GM10248 (cell line): ENCODE measurements at places on chromosomes 4 and X.

- no peak for DNase-seq
Measured at GRCh38 chr4:89245459-89245858, 62.1 kb downstream of the GPRIN3 start.

DNA sequence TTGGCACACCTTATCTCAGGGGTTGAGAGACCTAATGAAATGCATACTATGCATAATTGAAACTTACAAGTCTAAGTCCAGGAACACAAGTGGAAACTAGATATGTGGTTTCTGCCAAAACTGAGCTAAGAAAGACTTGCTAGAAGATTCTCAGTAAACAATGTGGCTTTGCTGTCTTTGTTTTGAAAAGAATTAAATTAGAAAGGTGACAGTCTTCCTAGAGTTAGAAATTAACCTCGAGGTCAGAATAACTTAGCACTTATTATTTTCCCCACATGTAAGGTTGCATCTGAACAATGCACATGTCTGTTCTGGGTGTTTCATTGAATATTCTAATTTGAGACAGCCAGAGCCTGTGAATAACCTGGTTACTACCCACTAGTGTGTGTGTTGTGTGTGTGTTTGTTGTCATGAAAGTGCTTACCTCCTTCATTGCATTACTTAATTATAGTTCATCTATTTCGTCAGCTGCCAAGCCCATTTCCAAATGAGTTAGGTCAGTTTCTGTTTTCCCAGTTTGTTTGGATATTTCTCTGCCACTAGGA is 1.5 kb downstream of the EREG start:
- no peak for DNase-seq

DNA sequence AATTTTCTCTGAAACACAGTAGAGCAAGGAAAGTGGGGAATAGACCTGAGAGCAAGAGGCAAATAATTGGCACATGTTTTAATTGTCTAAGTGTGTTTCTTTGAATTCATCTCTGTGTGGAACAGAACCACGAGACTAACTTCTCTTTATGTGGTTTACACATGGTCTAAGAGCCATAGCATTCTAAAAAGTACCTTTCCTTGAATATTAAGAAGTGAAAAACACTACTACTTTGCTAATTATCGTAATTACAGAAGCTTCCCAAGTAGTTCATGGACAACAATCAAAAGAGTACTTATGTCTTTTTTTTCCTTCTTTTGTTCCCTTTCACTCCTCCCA is 2.9 kb upstream of the CYBB start:
- no peak for DNase-seq

GRCh38 chrX:103376118-103376978 is at the start of gene BEX3:
Gene BEX3 (plus strand): TSS chrX:103376538. CDS start chrX:103377522, 984 bp downstream.
- peak; percentile 9 for DNase-seq

DNA sequence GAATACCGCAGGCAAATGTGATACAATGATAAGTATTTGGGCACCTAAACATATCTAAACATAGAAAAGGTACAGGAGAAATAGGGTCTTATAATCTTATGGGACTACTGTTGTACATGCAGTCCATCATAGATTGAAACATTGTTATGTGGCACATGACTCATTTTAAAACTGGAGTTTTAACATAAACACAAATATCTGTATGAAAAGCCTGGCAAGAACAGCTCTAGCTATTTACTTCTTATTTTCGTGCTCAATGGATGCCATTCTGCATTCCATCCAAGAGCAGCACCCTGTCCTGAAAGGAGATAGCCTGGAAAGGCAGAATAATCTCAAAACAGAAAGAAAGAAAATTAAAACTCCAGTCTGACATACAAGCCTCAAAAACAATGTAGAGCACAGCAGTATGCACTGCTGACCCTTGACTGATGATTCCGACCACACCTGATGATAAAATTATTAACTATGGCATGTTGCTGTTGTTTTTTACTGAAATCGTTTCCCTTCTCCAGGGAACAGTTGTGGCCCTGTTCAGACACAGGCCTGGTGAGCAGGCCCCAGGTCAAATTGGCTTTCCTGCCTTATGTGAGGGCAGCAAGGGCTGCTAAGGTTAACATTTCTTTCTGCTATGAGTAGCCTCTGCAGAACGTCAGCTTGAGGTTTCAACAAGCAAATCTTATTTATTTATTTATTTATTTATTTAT is 152.7 kb downstream of the APBB2 start:
- no peak for DNase-seq

- no peak for DNase-seq
Measured at GRCh38 chr4:119788349-119789266, 160.0 kb upstream of the PDE5A start.

DNA sequence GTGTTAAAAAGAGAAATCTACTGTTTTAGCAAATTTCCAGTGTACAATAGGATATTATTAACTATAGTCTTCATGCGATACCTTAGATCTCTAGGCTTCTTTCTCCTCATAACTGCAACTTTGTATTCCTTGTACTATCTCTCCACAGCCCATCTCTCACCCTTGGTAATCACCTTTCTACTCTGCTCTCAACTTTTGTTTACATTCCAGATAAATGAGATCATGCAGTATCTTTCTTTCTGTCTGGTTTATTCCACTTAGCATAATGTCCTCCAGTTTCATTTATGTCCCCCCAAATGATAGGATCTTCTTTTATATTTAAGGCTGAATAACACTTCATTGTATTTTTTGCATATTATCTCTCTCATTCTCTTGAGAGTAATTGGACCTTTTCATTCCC is 165.5 kb downstream of the HS3ST1 start:
- no peak for DNase-seq

- DNase-seq: no peak
Measured at GRCh38 chr4:82517043-82517442, 44.7 kb downstream of the TMEM150C start.

GRCh38 chr4:147723326-147723725 is 8.6 kb upstream of the ARHGAP10 start:
- DNase-seq: no peak

DNA sequence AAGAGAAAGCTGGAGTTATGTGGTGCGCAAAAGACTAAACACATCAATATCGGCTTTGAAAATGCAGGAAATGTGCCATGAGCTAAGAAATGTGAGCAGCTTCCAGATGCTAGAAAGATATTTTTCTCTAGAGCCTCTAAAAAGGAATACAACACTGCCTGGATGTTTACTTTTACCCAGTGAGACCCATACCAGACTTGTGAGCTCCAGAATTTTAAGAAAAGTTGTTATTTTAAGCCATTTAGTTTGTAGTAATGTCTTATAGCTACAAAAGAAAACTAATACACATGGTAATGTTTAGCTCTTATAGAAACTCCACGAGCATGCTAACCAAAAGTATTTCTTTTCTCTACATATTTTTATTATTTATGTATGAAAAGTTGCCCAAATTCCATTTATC is 1389.4 kb downstream of the C4orf33 start:
- DNase-seq: no peak

DNA sequence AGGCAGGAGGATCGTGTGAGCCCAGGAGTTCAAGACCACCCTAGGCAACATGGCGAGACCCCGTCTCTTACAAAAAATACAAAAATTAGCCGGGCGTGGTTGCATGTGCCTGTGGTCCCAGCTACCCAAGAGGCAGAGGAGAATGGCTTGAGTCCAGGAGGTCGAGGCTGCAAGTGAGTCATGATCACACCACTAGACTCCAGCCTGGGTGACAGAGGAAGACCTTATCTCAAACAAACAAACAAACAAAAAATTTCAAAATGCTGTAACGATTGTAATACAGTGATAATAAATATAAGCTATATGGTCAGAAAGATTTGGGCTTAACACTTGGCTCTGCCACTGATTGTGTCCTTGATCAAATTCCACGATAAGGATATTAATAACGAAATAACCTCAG is 24.2 kb downstream of the SLC25A4 start:
- no peak for DNase-seq

- no peak for DNase-seq
Measured at GRCh38 chr4:114385195-114385985, 213.2 kb upstream of the UGT8 start.

GRCh38 chr4:25889589-25890503 is 24.2 kb upstream of the SMIM20 start:
- no peak for DNase-seq

DNA sequence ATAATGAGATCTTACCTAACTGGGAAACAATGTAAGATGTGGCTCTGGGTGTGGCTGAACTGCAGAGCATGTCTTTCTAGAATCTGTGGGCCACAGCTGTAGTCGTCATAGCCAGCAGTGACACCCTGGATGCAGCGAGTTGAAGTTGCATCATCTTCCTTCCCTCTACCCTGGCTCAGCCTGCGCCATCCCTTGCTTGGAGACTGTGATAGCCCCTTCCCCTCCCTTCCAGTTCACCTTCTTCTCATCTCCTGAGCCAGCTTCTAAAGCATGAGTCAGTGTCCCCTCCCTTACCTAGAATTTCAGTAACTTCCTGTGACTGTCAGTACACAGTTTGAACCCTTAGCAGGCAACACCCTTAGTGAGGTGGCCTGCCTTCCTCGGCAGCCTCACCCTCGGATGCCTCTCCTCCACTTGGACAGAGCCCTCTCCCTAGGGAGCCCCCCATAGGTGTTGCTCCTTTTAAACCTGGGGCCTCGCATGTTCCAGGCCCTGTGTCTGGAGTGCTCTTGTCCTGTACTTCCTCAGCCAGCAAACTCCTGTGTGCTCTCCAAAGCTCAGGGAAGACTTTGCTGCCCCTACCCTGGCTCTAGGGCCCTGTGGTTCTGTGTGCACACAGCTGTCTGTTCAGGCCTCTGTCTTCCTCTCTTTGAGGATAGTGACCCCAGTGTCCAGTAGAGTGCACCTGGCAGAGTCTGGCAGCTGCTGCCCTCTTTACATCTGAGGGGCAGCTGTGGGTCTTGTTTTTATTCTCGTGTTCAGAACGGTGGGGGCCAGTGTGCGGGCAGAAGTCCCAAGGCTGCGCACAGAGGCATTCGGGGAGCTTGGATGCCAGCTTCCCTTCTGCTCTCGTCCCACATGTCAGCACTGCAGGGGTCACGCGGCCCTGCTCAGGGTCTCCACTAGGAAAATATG is 43.7 kb upstream of the TADA2B start:
- no peak for DNase-seq

DNA sequence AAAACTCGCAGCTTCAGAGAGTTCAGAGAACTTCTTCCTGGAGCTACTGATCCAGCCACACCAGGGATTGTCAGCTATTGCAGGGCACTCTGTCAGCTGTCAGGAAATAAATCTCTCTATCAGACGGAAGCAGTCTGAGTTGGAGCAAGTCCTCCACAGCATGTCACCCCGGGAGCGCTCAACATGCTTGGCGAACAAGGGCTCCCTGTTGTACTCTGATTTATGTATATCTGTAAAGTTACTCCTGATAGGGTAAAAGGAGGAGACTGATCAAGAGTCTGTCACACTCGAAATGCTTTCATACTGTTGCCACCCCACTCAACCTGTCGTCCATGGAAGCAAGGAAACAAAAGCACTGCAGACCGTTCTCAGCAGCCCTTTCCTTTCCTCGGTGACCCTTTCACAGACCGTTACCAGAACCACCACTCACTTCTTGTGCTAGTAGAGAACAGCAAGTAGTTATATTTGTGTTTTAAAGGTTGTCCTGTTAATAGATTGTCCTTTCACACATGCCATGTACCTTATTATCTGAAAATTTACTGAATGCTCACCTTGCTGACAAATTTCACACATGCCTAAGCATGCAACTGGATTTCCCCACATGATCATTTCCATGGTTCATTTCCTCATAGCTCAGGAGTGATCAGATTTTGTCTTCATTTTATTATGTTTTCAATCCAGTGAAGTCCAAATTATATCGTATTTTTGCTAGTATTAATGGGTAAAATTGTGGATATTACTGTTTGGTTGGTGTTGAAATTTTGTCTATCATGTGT is 2108.9 kb upstream of the TENM3 start:
- DNase-seq: no peak

- DNase-seq: no peak
Measured at GRCh38 chr4:151862766-151863165, 102.0 kb upstream of the GATB start.

GRCh38 chr4:1596393-1596792 is 87.7 kb downstream of the FAM53A start:
- DNase-seq: no peak

DNA sequence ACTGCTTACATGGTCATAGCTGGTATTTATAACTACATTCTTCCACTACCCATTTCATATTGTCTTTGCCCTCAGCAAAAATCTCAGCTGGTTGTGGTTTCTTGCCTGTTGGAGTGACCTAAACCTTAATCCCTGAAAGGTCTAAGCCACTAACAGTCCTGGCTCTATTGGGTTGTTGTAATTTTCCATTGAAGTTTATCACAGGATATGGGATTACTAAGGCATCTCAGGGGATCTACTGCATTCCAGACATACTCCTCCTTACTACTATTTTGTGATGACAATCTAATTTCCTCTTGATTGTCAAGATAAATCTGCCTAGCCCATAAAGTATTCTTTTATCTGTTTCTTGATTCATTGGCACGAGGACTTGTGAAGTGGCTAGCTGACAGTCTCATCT is 6.2 kb upstream of the OSTC start:
- DNase-seq: no peak

GRCh38 chrX:77510007-77510406 is 62.8 kb downstream of the FGF16 start:
- DNase-seq: no peak

DNA sequence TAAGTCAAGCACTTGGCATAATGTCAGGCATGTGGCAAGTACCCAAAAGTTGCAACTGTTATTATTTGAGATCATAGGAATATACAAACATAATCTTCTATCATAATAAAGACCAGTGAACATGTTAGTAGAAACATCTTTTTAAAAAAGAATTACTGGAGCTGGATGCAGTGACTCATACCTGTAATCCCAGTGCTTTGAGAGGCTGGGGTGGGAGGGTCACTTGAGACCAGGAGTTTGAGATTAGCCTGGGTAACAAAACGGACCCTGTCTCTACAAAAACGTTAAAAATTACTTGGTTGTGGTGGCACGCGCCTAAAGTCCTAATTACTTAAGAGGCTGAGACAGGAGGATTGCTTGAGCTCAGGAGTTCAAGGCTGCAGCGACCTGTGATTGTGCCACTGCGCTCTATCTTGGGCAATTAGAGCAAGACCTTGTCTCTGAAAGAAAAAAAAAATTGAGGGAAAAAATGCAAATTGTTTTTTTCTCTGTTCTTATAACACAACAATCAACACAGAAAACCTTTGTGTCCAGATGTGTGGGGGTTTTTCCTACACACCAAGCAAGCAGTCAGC is 284.3 kb downstream of the ARHGAP10 start:
- no peak for DNase-seq

- no peak for DNase-seq
Measured at GRCh38 chrX:120125444-120125843, 9.7 kb upstream of the RHOXF1 start.

- no peak for DNase-seq
Measured at GRCh38 chr4:98519268-98519977, 139.0 kb downstream of the TSPAN5 start.

DNA sequence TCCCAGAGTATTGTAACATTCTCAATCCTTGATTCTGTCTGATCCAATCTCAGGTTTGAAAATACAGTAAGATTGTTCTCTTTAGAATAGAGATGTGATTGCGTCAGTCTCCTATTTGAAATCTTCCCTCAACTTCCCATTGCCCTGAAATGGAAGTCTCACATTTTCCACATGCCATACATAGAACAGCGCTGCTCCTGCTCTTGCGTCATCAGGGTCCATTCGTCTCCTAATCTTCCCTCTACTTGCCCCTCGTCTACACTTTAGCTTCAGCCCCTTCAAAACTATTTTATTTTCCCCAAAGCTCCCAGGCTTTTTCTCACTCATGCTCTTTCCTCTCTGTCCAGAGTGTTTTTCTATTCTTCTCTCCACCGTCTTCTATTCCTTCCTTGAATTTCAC is 301.7 kb upstream of the MAGEB2 start:
- DNase-seq: no peak

- no peak for DNase-seq
Measured at GRCh38 chr4:82715731-82716617, 82.6 kb downstream of the SCD5 start.
